Substantia nigra (tissue), 51 donors: ENCODE measurements at places on chromosomes 1 and 21.

- no peak for DNase-seq
Observed at GRCh38 chr1:236351875-236352573, 42.1 kb upstream of the EDARADD start.

GRCh38 chr1:67880056-67880601, 46.9 kb upstream of the GNG12 start:
- no peak for DNase-seq

GRCh38 chr1:15236321-15236721, 10.7 kb upstream of the FHAD1 start:
- no peak for DNase-seq

DNA sequence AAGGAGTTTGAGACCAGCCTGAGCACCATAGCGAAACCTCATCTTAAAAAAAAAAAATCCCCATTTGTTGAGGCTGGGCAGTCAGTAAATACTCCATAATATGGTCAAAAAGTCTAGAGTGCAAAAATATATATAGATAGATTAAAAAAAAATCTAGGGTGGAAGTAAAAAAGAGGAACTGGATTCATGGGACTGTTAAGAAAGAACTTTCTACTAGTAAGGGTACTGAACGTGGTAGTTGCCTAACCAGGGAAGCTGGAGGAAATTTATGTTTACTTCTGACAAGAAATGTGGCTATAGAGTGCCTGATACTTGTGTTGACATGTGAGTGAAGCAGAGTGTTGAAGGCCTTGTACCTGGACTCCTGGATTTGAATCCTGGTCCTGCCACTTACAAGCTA, 265.9 kb upstream of the FAM78B start:
- DNase-seq, result no peak

GRCh38 chr1:162605225-162605927, 26.9 kb upstream of the DDR2 start:
- no peak for DNase-seq

GRCh38 chr1:174923820-174924219, 75.9 kb upstream of the CACYBP start:
- no peak for DNase-seq

DNA sequence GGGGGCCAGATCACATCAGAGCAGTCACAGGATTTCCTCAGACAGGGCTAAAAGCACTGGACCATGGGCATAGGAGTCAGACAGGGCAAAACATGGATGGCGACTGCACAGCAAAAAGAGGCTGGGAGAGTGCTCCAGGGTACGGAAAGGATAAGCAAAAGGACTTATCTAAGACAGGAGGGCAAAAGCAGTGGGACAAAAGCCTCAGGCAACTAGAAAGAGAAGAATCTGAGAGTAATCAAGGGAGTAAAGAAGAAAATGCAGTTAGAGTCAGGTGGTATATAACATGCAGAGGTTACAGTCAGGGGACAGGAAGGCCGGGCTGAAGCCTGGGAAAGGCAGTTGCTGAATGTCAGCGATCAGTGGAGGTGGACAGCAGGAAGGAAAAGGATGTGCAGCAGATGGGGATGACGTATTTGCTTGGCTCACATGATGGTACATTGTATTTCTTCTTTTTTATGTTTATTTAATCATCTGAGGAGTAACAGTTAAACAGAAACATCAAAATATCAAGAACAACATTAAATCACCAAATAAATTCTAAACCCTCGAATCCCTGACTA, 63.1 kb upstream of the CNN3 start:
- DNase-seq, result no peak

DNA sequence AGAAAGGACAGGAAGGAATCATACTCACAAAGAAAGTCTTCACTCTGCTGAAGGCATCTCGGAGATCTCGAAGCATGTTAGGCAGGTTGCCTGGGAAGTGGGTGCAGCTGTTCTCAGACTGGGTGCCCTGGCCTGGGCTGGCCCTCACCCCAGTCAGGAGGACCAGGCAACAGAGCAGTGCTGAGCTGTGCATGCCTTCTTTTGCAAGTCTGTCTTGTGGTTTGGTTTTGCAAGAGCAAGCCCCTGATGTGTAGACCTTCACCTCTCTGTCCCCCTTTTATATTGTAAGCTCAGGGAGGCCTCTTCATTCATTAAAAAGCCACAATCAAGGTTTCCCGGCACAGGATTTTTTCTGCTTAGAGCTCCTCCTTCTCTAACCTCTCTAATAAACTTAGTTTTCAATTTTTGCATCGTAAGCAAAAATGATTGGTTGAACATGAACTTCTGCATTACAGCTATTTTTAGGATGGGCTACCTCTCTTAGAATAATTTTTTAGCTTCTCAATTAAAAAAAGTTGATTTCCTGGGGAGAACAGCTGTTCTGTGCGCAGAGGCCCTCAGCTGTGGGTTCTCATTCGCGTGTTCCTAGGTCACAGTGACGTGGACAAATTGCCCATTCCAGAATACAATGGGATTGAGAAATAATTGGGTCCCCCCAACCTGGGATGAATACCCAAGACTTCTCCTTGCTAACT, at the start of gene IL10:
Gene IL10 (minus strand): TSS at position 252 of the 695 bp plus-strand sequence. CDS start 59 bp downstream, at position 193.
- no peak for DNase-seq

DNA sequence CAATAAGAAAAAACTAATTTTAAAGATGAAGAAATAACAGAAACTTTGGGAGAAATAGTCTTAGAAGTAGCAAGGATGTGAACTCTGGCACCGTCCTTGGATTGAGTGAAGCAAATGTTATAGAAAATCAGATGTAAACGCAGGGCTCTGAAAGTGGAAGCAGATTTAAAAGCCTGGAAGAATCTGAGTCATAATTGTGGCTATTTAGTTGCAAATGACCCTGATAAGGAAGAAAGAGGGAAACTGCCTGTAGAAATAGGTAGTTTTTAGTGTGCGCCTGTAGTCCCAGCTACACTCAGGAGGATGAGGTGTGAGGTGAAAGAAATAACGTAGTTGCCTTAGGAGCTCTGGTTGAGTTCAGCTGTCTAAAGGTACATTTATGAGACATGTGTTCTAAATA, 101.0 kb downstream of the NGF start:
- no peak for DNase-seq

DNA sequence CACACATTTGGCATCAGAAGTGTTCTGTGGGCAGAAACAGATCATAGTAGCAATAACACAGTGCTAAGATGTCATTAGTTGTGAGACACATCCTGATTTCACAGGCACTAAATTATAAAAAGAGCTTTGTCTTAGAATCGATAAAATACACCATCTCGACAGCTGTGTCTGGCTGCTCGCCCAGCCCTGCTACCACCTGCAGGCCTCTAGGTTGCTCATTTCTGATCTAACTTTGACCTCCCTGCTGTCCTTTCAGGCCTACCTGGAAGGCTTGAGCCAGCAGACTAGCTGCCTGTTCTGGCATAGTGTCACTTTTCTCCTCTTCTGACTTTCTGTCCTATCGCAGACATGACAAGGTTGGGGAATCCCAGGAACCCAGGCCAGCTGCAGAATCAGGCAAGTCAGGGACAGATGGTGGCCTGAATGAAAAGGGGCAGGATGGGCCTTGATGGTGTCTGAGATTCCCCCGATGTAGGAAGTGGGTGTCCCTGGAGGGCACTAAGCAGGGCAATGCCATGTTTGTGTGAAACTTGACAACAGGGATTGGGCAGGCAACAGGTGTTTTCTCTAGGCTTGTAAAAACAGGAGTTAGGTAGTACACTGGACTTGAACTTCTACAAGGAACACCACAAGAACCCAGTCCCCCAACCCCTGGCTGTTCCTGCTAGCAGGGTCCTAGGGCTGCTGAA, 66.6 kb upstream of the RHOU start:
- DNase-seq, result no peak
